ENCODE measurements at places on chromosomes 4 and X.

GRCh38 chr4:24763631-24764297 is 31.6 kb upstream of the SOD3 start:
- no peak for DNase-seq

GRCh38 chr4:123672987-123673386 is 276.4 kb downstream of the SPRY1 start:
- DNase-seq, result no peak

- DNase-seq, result no peak
These were observed 79.5 kb downstream of the MAGEB5 start for GRCh38 chrX:26295425-26295824.

- DNase-seq, result no peak
These were observed 186.0 kb downstream of the MID1IP1 start for GRCh38 chrX:38987198-38987651.

DNA sequence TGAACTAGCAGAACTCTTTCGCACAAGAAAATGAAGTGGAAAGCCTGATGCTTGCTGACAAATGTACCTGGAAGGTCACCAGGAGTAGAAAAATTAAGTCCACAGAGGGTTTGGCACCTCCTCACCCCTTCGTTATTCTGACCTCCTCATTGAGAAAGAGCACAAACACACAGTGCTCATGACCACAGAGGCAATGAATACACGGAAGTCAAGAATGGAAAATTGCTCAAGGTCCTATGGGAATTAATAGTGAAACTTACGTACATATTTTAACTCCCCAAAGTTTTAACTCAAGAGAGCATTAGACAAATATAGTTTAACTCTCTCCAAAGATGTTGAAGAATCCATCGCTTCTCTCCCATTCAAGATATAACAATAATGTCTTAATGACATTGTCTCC is 83.6 kb upstream of the CAMK2D start:
- no peak for DNase-seq

- no peak for DNase-seq
These were observed 53.0 kb downstream of the PKD2 start for GRCh38 chr4:88060431-88060830.

DNA sequence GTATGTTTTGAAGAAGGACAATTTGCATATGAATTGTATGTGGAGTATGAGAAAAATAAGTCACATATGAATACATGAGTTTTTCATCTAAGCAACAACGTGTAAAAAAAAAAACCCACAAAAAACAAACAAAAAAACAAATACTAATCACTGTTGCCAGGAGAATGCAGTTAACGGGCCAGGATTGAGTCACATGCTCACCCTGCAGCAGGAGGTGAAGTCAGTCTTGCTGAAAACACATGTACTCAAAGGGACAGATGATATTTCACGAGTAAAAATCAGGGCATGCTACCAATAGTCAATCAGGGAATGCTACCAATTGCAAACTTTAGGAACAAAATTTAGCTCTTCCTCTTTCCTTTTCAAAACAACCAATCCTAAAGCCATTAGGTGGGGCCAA is 10.4 kb upstream of the DCLK2 start:
- no peak for DNase-seq

All from activated CD4-positive, alpha-beta T cell treated with anti-CD3 and anti-CD28 coated beads for 4 hours (primary cell).